ENCODE measurements at places on chromosomes 2 and 18.
A peak's percentile ranks its signal among the peaks of the same experiment; 100 is the strongest.

DNA sequence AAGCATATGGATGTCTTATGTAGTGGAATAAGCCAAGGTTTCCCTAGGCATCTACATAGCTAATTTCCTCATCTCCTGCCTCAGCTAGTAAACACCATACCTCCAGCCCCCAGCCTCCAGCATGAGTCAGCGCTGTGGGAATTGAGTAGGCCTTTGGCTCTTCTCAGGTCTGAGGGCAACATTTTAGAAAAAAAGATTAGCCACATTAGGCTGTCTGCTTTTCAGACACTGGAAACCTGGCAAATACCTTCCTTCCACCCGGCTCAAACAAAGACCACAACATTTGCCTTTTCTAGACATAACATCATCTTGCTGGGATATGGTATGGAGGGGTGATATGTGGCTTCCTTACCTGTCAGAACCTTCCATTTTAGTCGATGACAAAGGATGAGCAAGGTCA, 6.1 kb upstream of the CCDC195 start:
- no peak for DNase-seq

GRCh38 chr2:227206406-227206805, 42.0 kb downstream of the COL4A3 start:
- DNase-seq = no peak

DNA sequence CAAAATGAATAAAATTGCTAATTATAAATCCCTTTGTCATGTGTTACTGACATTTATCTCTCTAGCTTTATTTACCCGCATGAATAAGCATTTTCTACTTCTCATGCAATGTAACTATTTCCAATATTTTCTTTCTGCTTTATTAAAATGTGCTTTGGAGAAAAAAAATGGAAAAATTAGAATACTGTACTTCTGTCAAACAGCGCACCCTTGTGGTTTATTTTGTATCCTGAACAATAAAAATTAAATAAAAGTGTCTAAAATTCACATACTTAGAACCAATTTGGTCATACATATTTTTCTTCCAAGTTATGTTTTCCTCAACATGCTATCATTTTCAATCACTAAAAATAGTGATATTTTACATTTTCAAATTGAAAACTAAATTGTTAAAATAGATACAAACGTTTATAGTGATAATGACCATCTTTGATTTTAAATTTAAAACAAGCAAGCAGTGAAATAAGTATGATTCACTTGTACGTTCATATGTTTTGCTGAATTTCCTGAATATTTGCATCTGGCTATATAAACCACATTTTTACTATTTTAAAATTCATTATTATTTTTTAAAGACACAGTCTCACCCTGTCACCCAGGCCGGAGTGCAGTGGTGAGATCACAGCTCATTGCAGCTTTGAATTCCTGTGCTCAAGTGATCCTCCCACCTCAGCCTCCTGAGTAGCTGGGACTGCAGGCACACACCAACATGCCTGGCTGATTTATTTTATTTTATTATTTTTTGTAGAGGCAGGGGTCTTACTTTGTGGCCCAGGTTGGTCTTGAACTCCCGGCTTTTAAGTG, 95.9 kb upstream of the GRB14 start:
- no peak for DNase-seq

GRCh38 chr18:48402953-48403352, 6.2 kb downstream of the ZBTB7C start:
- no peak for DNase-seq

DNA sequence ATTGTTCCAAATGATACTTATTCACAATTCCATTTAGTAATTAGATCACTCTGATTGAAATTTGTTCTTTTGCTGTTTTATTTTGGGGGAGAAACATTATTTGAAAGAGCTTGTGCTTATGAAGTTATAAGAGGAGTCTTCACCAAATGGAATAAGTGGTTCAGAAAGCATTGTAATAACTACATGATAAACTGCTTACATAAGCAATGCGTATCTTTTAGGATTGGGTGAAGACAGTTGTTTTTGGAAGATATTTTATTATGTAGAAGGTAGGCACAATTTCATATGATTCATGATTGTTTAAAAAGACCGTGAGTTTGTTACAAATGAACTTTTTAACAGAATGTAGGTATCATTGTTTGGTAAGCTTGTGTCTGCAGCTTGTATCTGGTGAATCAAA, 14.5 kb downstream of the ZNF638 start:
- no peak for DNase-seq

DNA sequence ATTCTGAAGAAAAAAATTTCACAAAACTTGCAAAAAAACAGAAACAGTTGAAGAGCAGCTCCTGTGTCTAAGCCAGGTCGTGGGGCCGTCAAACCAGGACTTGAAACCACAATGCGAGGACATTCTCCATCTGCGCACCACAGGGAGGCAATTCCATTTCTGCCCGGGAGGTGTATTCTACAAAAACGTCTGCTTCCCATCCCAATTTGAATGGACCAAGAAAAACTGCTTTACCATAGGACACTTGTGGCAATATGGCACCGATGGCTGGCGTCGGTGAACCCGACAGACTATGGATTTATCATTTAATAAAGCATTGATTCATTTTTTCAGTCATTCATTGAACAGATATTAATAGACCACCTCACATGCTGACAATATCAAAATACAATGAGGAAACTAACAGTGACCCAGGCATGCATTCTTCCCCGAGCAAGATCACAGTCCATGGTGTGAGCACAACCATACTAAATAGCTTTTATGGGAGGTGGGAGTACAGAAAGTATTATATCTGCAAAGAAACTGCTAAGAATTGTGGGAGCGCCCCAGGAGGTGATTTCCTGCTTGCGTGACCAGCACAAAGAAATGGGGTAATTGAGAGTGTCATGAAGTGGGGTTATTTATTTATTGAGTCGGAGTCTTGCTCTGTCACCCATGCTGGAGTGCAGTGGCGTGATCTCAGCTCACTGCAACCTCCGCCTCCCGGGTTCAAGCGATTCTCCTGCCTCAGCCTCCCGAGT, 10.5 kb upstream of the ZAP70 start:
- no peak for DNase-seq

GRCh38 chr18:35430721-35431373, 53.7 kb upstream of the ZNF396 start:
- DNase-seq = no peak

- DNase-seq = no peak
These were observed 127.8 kb downstream of the ARHGAP28 start for GRCh38 chr18:6857300-6857699.

GRCh38 chr2:70160545-70160944, 30.3 kb downstream of the C2orf42 start:
- DNase-seq = no peak

DNA sequence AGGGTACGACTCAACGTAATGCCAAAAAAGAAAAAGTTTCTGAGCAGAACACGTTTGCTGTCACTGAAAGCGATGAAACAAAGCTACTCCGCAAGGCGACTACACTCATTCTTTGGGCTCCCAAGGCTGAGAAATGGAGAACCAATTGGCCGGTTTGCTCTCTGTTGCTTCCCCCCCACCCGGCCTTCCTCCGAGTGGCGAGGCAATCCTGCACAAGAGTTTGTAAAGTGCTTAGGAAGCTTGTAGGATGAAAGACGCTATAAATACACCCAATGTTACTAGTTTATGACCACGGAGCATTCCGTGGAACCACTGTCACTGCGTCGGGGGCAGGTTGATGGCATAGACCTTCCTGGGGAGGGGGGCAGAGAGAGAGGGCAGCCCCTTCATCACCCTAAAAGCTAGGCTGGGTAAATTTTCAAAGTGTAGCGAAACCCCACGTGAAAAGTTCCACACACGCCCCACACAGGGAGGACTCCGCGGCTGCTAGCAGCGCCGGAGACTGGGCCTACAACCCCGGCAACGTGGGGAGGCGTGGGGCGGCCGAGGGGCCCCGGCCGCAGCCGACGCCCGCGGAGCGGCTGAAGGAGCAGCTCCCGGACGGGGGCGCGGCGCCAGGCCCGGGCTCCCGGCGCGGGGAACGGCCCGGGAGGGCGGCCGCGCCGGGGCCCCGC, 915 bp downstream of the CUL3 start:
- peak; percentile 37 for DNase-seq

DNA sequence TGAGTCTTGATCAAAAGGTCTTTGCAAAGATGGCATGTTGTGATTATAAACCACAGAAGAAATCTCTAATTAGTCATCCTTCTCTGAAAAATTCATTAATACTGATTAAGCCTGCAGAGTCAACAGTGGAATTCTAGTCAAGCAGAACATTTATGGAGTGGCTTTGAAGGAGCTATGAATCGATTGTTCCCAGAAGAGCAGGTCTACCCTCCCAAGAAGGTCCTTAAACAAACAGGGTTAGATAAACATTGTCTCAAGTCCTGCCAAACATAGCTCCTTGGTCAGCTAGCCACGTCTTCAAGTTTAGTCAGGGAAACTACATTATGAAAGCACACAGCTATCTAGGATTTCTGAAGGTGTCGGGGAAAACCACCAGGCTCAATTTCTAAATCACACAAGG, 88.9 kb downstream of the ITGA4 start:
- DNase-seq = no peak

DNA sequence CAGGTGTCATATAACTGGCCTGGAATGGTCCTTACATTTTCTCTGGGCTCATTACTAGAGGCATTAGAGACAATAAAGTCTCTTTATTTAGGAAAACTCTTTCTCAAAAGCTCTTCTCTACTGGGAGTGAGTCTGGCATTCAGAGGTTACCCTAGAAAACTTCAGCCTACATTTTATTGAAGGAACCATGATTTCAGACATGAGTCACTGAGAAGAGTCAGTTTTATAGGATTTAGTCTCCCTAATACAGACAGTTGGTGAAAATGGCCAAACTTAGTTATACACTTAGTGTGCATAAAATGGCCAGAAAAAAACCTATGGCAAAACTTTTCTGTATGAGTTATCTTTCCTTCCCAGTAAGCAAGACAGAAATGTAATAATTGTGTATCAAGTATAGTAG, 689.4 kb downstream of the ZEB2 start:
- DNase-seq = no peak

DNA sequence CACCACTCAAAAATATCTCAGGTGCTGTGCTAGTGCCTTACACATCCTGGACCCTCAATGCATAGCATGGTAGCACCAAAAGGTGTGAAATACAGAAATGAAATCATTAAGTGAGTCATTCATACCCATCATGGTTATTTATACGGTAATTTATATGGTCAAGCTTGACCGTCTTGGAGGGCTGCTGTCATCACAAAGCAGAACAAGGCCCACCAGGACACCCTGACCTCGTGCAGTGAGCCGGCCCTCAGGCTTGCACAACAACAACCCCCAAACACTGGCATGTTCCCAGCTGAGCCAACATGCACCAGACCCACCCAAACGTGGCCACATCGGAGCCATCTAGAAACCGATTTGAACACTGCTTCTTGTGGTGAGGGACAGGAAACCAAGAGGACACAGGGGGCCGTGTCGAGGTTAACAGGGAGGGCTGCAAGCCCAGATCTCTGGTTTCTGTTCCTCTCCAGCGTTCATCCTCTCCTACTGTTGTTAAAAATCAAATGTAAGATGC, 378.5 kb upstream of the ID2 start:
- no peak for DNase-seq

Measured in BE2C (cell line).